NCI-H748 treated with DMSO at 0.1 percent for 48 hours (cell line): ENCODE measurements at places on chromosomes 7 and 10.

DNA sequence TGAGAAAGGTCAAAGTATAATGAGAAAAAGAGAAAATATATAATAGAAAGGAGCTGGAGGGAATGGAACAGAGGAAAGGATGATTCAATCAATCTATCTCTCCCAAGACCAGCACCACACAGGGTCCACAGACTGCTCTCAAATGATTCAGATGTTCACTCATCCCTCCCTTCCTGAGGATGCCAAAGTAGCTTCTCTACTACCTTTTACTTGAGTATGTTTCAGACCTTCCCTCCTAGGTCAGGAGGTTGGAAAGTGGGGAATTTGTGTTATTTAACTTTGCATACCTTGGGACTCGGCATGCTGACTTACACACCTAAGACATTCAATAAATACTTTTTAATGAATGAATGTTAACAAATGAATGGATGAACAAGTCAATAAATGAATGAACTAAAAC is 30.6 kb downstream of the CPVL start:
- no peak for DNase-seq

DNA sequence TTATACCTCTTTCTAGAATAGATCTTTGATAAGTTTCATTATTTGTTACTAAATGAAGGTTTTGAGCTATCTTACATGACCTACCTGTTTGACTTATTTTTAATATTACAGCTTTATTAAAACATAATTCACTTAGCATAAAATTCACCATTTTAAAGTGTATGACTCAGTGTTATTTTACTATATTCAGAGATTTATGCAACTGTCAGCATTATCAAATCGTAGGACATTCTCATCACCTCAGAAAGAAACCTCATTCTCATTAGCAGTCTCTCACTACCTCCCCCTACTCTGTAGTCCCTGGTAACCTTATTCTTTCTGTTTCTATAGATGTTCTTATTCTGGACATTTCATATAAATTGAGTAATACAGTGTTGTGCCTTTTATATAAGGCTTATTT is 207.9 kb upstream of the FOXP2 start:
- DNase-seq, result no peak

DNA sequence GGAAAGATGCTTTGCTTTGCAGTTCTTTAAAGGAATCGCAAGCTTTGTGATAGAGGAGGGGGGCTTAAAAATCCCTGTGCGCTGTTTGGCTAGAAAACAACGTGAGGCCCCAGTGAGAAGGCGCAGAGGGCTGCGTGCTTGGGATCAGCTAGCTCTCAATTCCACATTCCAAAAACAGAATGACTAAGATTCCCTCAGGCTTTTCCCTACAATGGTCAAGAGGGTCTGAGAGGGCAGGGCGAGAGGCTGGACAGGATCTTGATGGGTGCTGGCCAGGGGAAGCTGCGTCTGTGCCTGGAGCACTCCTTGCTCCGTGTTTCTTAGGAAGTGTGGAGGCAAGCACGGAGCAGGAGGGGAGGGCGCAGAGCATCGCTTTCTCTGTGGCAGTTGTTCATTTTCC is 72.1 kb upstream of the INHBA start:
- no peak for DNase-seq

DNA sequence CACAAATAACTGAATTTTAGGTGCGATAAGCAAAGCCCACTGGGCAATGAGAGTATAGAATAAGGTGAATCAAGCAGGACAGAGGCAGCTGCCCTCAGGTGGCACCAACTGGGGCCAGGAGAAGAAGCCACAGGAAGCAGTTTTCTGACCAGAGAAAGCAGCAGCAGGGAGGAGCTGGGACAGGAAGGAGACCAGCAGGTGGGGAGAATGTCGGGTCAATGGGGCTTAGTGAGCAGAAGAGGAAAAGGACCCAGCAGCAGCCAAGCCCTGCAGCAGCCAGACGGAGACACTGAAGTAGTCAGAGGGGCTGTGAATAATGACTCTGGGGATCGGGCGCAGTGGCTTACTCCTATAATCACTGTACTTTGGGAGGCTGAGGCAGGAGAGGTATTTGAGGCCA is 209.6 kb upstream of the SH2B2 start:
- DNase-seq, result no peak

DNA sequence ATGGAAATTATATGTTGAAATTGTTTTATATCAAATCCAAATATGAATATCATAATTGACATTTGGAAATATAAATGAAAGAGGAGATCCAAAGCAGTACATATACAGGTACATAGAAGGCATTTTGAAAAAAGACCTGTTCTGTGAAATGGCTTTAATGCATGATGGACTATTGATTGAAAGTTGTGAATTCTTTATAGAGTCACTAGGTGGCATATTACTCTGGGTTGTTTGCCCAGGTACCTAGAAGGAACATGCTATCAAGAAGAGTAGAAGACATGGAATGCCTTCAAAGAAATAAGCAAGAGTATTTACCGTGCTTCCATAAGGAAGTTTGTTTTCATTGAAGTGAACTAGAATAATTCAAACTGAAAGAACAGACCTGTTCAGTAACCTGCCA is 160.0 kb upstream of the ANK3 start:
- peak; percentile 28 for DNase-seq

- DNase-seq, result no peak
Observed at GRCh38 chr7:42924223-42924838, 7.6 kb downstream of the PSMA2 start.

DNA sequence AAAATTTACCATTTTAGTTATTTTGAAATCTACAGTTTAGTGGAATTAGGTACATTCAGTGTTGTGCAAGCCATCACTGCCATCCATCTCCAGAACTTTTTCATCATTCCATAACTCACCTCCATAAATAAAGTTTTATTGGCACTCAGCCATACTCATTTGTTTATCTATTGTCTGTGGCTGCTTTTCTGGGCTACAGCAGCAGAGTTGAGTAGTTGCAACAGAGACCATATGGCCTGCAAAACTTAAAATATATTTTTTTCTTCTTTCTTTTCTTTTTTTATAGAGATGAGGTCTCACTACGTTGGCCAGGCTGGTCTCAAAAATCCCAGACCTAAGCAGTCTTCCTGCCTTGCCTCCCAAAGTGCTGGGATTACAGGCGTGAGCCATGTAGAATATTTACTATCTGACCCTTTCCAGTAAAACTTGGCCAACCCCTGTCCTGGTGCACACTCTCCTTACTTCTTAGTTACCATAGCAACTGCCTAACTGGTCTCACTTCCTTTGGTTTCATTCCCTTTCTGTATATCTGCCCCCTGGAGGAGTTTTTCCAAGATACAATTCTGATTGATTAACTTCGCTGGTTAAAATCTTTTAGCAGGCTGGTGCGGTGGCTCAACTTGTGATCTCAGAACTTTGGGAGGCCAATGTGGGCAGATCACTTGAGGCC is 133.2 kb downstream of the CUX1 start:
- DNase-seq, result no peak

DNA sequence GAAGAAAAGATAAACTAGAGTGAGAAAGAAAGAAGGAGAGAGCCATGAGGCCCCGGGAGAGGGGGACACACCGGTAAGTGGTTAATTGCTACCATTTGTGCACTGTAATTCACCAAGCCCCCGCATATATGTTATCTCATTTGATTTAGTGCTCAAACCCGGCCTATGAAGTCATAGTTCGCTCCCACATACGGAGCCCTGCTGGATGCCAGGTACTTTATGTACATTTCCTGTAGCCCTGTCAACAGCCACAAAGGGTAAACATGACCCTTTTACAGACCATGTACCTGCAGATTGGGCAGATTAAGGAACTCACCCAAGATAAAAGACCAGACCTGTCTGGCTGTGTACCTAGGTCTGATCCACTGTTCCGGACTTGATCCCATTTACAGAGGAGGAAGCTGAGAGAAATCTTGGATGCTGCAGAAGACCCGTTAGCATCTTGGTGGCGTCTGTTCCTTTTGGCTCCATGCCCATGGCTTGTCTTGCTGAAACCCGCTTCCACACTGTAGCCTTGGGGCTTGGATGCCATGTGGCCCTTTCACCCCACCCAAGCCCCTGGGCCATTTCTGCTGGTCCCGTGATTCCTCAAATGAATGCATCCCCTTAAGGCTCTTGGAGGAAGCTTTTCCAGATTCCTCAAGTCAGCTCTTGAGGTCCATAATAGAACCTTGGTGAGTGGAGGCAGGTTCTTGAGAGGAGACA is 32.3 kb downstream of the FAM241B start:
- DNase-seq, result no peak

DNA sequence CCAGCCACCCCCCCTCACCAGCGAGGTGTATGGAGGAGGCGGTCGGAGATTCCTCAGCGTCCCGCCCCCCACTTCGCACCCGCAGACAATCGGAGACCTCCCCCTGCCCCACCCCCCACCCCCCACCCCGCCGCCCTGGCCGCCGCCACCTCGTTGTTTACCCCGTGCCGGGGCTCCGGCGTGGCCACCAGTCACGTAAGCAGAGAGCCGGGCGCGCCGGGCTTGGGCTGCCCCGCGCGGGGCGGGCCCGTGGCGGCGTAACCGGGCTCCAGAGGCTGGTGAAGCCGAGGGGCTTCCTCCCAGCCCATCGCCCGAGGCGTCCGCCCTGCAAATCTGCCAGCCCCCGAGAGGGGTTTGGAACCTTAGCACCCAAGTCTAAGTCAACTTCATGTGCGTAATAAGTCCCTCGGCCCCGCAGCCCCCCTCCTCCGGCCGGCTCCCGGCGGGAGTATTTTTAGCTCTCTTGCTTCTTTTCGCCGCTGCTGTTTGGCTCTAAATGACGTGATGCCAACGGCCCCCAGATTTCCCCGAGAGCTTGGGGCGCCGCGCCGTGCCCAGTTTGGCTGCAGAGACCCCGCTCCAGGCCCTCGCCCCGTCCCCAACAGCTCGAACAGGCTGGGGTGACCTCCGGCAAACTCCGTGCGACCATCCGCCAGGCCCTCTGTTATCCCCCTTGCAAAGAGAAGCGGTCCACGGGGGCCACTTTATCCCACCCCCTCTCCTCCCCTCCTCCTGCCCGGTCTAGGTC is 2.7 kb downstream of the MXI1 start:
- DNase-seq, result peak; percentile 22

- no peak for DNase-seq
Observed at GRCh38 chr7:98203261-98203963, 7.8 kb upstream of the BHLHA15 start.

DNA sequence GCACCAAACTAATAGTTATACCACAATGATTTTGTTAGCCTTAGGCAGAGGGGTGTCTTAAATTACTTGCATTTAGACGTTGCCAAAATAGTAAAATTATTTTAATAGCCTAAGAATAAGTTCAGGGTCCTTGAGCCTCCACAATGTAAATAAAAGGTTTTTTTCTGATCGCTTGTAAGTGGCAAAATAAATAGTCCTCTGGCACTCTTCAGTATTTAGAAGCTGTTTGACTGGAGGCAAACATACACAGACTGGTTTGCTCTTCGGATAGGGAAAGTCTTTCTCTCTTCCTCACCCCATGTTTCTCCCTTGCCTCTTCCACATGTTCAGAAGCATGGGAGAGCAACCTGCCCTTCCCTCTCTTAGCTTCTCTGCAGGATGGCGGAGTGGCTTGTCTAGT is 49.5 kb upstream of the FAM180A start:
- no peak for DNase-seq

DNA sequence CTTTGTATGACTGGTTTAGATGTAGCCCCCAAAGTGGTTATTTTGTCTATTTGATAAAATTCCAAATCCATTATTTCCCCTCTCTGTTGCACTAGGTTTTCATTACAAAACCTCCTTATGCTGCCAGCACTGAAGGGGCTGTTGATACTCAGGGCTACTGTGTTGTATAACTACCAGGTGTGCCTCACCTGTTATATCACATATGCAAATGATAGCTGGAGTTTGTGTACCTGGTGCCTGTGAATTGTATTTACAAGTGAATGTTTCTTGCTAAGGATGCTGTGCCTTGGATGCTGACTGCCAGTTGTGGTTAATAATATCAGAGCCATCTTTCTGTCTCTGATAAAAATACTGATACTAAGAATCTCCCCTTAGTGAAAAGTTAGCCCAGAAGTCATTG is 84.8 kb upstream of the CCDC6 start:
- peak; percentile 82 for DNase-seq

- no peak for DNase-seq
Observed at GRCh38 chr7:64807731-64808365, 13.6 kb downstream of the ZNF138 start.
